ENCODE measurements at places on chromosomes 5 and 9. TPM values are rescaled to one million over a fixed set of nuclear protein-coding genes. Genes with fewer than 3 reads are reported as not detected.

- H3K36me3 ChIP-seq: peaks cover 14% of the 10 kb centered on the region
- DNase-seq: no peak
- no peaks in the 10 kb centered on the region for H3K27me3 ChIP-seq
- no peak overlapping the region for H3K27ac ChIP-seq
Measured at GRCh38 chr5:112886975-112887374, 25.9 kb downstream of the SRP19 start.

DNA sequence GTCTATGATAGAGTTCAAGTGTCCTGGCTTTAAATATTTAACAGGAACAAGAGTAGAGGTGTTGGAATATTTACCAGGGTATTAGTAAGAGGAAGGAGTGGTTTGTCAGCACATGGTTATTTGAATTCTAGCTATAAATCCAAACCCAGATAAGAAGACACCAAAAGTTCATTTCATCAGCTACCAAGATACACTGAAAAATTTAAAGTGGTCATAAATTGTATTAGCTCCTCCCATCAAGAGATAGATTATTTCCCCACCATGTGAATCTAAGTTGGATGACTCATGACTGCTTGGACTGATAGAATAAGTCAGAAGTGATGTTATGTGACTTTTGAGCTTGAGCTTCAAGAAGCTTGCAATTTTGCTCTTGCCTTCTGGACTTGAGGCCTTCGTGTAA lies 72.1 kb upstream of the GRAMD2B start:
- no peak for DNase-seq
- no peak overlapping the region for H3K27ac ChIP-seq
- no peaks in the 10 kb centered on the region for H3K36me3 ChIP-seq
- no peaks in the 10 kb centered on the region for H3K4me1 ChIP-seq
- no peak overlapping the region for H3K4me3 ChIP-seq

GRCh38 chr9:126501383-126502331 lies 112.1 kb upstream of the LMX1B start:
- H3K4me1 ChIP-seq: peaks cover 5% of the 10 kb centered on the region
- H3K36me3 ChIP-seq: no peaks in the 10 kb centered on the region
- DNase-seq: no peak
- H3K27ac ChIP-seq: no peak overlapping the region
- H3K4me3 ChIP-seq: no peak overlapping the region

The RAI14 gene
- total RNA-seq: 15.9 TPM

DNA sequence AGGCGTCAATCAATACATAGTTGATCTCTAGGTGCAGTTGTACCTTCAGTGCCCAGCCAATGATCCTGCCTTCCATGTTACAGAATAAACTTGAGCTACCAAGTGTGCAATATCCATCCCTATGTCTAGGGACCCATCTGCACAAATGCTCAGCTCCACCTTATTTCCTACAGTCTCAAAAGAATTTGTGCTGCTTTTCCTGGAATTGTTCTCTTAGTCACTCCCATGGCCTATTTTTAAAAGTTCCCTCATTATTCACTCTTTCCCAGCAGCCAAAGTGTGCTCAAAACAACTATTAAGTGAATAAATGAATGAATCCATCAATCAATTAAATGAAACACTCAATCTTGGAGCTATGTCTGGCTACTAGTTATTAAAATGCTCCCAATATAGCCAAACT lies 14.7 kb downstream of the LIX1 start:
- H3K4me1 ChIP-seq: no peaks in the 10 kb centered on the region
- no peaks in the 10 kb centered on the region for H3K27me3 ChIP-seq
- no peaks in the 10 kb centered on the region for H3K36me3 ChIP-seq
- DNase-seq: no peak
